ENCODE measurements at places on chromosomes 2 and 18.

DNA sequence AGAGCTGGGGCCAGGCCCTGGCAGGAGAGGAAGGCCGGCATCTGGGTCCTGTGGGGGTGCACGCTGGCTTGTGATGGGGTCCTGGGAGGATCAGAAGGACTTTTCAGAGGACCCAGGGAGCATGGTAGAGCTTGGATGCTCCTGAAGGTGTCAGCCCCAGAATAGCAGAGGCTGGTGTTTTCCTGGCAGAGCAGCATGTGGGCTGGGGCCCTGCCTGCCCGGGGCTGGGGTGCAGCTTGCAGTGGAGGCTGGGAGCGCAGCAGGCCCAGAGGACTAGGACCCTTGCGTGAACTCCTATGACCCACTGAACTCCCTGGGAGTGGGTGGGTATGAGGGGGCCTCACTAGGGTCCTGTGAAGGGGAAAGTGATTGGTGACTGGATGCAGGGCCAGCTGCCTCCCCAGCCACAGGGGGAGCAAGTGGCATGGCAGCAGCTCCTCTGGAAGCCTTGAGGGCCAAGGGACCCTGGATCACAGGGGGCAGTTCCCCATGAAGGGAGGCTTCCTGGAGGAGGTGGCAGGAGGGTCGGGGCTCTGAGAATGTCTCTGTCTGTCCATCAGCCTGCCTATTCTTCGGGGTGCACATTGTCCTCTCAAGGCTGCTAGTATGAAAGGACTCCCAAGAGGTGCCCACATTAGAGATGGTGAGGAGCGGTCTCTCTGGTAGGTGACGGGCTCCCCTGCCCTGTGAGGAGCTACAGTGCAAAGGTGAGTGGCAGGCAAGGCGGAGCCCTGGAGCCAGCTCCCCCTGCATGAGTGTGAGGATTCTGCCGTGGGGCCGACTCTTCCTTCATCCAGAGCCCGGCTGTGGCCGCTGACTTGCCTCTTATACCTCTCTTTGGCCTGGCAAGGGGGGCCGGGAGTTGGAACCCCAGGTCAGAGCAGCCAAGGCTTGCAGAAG lies 249.0 kb downstream of the DYSF start:
- H3K27ac ChIP-seq: no peak overlapping the region
- no peaks in the 10 kb centered on the region for H3K36me3 ChIP-seq
- DNase-seq: no peak
- no peak overlapping the region for H3K4me3 ChIP-seq
- H3K4me1 ChIP-seq: no peaks in the 10 kb centered on the region

DNA sequence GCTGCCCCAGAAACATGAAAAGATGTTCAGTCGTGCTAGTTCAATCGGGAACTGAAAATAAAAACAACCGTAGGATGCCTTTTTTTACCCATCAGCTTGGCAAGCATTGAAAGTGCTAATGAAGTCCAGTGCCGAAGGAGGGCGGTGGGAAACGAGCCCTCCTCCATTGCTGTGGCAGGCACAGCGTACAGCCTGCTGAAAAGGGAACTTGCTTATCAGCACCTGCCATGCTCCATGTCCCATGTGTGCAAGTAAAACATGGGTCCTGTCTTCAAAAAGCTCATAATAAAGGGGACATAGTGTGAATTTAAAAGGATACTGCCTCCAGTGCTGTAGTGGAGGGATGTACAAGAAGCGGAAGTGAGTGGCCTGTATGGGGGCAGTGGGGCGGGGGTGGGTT lies 82.4 kb downstream of the ARMC9 start:
- DNase-seq: no peak
- no peak overlapping the region for H3K27ac ChIP-seq
- H3K4me3 ChIP-seq: no peak overlapping the region
- H3K36me3 ChIP-seq: peaks cover 2% of the 10 kb centered on the region

GRCh38 chr2:44825702-44826101 lies 115.8 kb upstream of the SIX3 start:
- DNase-seq: no peak
- no peaks in the 10 kb centered on the region for H3K36me3 ChIP-seq
- no peak overlapping the region for H3K27ac ChIP-seq
- no peak overlapping the region for H3K4me3 ChIP-seq
- H3K27me3 ChIP-seq: no peaks in the 10 kb centered on the region

DNA sequence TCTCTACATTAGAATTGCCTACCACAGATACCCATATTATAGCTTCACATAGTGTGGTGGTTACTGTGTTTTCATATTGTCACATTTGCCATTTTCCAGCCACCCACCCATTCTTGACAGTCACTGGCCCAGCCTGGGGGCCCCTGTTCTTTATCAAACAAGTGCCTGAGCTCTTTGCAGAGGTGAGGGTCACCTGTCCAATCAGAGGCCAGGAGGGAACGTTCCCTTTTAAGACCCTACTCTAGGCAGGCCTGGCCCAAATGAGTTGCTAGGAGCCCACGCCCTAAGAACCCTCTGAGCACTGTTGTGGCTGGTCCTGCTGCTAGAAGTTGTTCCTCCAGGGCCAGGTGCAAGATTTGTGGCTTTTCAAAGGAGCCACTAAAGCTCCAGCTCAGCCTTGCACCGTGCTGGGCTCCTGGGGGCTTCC lies 5.2 kb downstream of the IL37 start:
- no peaks in the 10 kb centered on the region for H3K4me1 ChIP-seq
- DNase-seq: no peak
- no peak overlapping the region for H3K27ac ChIP-seq
- H3K36me3 ChIP-seq: no peaks in the 10 kb centered on the region
- H3K27me3 ChIP-seq: no peaks in the 10 kb centered on the region

DNA sequence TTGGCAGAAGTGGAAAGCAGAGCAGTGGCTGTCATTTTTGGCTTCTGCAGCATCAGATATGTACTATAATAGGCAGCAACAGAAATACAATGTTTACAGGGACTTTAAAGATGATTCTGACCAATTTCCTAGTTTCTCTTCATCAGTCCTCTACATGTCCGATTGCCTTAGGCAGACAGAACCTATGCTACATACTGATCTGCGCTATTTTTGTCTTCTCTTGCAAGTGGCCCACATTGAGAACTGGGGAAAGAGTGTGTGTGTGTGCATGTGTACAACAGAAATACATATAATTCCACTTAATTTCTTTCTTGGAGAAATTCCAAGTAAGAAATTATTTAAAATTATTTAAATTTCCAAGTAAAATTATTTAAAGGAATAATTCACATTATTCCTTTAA lies 77.1 kb upstream of the CHRNA1 start:
- DNase-seq: no peak
- no peak overlapping the region for H3K4me3 ChIP-seq
- H3K27ac ChIP-seq: no peak overlapping the region
- peaks cover 10% of the 10 kb centered on the region for H3K4me1 ChIP-seq
